Stimulated activated CD8-positive, alpha-beta memory T cell treated with anti-CD3 and anti-CD28 coated beads, Interleukin-7, amount 100 ng/mL, for 1 hour (primary cell): ENCODE measurements at places on chromosomes 5 and 9.

DNA sequence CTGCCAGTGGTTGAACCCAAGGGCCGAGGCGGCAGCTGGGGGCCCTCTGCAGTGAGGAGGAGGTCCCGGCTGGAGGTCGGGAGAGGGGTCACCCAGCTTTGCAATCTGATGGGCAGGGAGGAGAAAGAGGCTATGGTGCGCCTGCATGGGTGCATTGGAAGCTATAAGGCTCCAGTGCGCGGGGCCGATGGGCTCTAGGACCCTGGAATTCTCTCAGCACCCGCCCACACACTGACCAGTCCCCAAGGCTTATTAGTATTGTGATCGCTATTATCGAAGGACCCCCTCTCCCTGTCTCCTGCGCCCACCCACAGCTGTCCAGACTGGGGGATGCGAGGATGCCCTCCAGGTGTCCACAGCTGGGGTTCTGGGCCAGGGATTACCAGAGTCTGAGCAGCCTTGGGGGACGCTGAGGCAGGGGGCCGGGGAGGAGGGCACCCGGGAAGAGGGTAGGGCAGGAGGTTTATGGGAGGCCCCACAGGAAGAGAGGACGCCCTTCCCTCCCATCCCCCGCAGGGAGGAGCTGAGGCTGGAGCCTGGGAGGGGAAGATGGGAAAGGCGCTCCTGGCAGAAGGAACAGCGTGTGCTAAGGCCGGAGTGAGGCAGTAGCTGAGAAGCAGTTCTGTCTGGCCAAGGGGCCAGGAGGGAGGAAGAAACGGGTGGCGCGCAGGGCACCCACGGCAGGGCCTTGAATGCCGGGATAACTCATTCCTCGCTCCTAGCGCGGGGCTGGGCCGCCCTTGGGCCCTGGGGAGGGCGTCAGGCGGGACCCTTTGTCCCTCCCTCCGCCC is 24.2 kb downstream of the C9orf50 start:
- DNase-seq: no peak

DNA sequence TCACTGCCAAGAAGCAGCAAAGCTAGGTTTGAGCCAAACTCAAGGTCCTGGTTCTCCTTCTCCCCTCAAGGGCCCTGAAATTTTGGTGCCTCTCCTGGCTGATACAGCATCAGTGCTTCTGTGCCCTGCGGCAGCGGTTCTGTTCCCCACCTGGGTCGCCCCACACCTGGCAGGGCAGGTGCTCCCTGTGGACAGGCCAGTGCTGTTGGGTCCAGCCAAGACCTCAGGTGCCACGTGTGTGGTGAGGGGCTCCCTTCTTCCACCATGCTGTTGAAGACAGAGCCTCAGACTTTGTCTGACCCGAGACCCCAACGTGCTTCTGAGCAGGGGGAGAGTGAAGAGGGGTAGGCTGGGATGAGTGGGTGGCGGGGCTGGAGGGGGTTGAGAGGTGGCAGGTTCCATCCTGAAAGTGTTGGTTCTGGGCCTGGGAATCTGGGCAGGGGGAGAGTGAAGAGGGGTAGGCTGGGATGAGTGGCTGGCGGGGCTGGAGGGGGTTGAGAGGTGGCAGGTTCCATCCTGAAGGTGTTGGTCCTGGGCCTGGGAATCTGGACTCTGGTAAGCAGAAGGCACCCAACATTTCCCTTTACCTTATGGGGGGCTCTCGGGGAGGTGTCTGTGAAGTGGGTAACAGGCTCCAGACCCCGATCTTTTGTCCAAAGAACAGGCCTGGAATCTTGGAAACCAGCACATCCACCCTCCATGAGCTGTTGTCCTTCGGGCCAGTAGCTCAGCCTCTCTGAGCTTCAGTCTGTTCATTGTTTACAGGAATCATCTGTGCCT is 2.3 kb downstream of the PLEKHG4B start:
- DNase-seq: no peak

DNA sequence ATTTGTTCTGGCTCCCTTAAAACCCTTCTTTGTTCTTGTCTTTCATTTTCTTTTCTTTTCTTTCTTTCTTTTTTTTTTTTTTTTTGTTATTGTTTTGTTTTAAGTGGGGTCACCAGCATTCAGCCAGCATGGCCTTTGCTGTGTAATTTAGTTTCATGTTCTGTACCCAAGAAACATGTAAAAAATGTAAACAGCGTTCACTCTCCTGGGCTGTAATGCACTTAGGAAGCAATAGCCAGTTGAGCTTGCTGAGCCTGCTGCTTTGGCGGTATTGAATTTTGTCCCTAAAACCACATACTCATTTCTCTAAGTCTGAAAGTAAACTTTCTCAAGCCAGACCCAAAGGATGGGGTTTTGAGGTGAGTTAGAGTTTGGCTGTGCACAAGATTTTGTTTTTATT is 158.6 kb downstream of the PAPPA start:
- no peak for DNase-seq

DNA sequence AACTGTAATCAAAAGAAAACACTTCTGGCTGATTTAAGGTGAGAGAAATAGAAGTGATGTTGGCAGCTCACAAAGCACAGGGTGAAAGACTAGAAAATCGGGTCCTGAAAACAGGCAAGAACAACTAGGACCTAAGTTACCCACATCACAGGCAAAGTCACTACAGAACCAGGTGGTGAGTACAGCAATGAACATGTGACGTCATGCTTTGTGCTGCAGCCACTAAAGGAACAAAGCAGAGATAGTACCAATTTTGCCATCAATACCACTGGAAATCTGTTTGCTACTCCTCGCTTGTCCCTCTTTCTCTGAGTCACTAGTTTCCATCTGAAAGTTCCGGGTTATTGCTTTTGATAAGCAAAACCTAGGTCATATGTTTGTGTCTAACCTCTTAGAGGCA is 326.7 kb downstream of the GABRB2 start:
- DNase-seq: no peak

GRCh38 chr5:95668216-95668615 is 14.6 kb downstream of the SPATA9 start:
- no peak for DNase-seq

- DNase-seq: no peak
These were observed 24.1 kb downstream of the PHF2 start for GRCh38 chr9:93600504-93600903.

GRCh38 chr5:43482490-43483297 is 971 bp downstream of the TMEM267 start:
- no peak for DNase-seq

DNA sequence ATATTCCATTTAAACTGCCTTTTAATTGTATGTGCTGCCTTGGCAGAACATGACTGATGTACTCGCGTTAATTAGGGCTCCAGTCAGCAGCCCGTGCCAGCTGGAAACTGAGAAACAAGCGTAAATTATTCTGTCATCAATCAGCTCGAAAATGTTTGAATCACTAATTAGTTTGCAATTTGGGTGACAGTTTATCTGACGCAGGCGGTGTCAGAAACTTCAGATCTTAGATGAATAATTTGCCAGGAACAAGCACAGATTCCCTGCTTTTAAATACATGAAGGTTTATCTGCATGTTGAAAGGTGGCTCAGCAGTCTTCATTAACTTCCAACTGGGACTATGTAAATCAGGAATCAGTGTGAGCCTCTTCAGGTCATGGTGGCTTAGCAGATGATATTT is 176.0 kb upstream of the TLE4 start:
- no peak for DNase-seq

- DNase-seq: no peak
These were observed 20.1 kb downstream of the IPO11 start for GRCh38 chr5:62432621-62433064.

DNA sequence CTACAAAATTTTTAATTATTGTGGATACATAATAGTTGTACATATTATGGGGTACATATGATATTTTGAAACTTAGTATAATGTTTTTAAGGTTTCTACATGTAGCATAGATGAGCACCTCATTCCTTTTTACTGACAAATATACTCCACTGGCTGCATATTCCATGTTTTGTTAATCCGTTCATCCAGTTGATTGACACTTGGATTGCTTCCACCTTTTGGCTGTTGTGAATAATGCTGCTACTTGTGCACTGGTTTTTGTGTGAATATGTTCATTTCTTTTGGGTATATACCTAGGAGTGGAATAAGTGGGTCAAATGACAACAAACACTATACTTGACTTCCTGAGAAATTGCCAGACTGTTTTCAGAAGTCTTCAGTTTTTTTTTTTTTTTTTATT is 2.8 kb upstream of the ENTREP1 start:
- DNase-seq: no peak

DNA sequence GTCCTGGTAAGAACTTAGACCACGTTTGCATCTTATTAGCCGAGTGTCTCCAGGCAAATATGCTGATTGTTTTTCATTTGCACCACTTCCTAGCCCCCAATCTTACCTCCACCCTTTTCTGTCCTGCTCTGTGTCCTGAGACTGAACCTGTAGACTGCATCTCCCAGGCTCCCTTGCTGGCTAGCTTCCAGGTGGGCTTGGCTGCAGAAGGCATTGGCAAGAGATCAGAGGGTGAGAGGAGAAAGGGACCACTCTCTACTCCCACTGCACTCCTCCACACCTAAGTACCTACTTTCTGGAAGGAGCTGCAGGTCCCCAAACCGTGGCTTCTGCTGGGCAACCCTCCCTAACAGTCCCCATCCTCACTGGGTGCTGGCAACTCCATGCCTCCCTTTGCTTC is 59.9 kb upstream of the XPA start:
- no peak for DNase-seq

DNA sequence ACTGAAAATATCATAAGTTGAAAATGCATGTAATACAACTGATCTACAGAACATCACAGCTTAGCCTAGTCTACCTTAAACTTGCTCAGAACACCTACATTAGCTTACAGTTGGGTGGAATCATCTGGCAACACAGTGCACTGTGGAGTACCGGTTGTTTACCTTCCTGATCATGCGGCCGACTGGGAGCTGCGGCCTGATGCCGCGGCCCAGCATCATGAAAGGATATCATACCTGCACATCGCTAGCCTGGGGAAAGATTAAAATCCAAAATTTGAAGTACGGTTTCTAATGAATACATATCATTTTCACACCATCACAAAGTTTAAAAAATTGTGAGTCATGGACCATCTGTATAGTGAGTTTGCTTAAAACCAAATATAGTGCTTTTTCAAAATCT is 1.8 kb downstream of the HACD4 start:
- no peak for DNase-seq

- no peak for DNase-seq
These were observed 49.0 kb upstream of the RAPGEF6 start for GRCh38 chr5:131684051-131684450.

- DNase-seq: no peak
These were observed 7.3 kb upstream of the PTGER4 start for GRCh38 chr5:40672425-40672824.

DNA sequence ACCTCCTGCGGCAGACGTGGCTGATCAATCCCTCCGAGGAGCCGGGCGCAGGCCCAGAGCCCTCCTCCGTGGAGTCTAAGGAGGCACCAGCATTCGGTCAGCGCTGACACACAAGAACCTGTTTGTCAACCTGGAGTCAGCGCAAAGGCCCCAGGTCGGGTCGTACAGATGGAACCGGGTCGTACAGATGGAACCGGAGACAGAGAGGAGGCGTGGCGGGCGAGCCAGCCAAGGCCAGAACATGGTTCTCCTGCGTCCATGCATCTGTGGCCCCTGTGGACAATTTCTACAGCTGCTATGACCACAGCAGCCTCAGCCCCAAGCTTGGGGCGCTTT is 125.1 kb upstream of the SARDH start:
- DNase-seq: no peak

GRCh38 chr9:86200599-86201162 is 58.8 kb downstream of the C9orf153 start:
- no peak for DNase-seq

DNA sequence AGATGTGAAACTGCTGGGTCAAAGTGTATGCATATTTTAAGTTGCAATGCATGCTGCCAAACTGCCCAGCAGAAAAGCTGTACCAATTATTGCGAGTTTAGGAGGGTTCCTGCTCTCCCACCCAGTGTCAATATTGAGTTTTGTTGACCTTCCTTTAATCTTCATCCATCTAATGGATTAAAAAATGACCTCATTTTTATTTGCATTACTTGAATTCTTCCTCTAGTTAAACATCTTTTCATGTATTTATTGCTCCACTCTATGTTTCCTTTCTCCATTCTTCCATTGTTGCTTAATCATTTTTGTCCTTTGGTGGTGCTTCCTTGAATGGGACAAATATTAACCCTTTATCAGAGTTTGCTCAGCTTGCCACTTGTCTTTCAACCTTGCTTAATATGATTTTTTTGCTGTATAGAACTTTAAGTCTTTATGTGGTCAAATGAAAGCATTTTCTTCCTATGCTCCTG is 32.4 kb downstream of the TLE1 start:
- no peak for DNase-seq

DNA sequence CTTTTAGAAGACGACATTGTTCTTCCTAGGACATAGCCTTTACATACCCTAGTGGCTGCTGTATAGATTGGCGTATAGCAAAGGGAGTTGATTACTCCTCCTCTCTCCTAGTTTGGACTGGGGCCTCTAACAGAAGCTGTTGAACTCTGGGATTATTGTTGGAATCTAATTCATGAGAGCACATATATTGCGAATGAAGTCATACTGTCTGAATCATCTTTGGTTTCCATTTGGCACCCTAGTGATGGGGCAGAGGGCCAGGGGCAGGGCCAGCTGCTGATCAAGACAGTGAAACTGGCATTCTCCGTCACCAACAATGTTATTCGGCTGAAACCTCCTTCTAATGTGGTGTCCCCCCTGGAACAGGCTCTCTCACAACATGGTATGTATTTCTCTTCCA is 40.3 kb downstream of the NUP188 start:
- no peak for DNase-seq

DNA sequence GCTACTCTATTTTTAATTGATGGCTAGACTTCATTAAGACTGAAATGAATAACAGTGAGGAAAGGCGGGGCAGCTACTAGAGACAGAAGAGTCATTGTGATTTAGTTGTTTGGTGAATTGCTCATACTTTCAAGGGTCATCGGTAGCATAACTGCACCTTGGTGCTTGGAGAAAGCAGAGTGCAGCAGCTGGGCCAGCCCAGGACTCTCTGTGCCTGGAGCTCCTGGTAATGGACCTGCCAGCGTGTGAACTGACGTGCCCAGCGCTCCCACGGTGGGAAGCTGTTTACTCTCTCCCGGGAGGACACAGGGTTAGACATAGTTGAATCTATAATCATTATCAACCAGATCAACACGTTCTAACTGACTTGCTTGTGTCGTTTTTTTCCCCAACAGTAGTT is 42.9 kb downstream of the LURAP1L start:
- no peak for DNase-seq

DNA sequence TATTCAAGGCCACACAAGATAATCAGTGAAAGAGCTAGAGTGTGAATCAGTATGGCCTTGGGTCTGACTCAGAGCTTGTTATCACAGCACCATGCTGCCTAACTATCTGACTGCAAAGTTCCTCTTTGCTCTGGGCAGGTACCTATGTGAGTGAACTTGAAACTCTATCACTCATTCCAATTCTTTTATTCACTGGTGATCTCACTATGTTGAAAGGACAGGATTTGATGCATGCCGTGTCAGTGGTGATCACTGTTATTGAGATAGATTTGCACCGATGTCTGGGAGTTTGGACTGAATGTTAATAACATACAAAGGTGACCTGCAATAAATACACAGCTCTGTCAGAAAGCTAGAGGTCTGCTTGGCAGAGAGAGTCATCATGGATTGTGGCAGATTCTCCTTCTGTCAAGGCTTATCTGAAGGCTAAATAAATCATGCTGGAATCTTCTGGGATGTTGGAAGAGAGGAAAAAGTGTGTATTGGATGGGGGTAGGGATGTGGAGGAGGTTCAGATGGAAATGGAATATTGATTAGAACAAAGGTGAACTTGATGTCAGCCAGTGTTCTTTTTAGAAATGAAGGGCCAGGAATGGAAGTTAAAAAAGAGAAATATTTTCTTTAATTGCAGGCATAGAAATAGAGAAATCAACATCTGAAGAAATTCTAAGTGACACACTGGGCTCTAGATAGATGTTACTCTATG is 91.8 kb upstream of the TNC start:
- no peak for DNase-seq

- no peak for DNase-seq
These were observed 12.3 kb downstream of the GPBP1 start for GRCh38 chr5:57186194-57186593.
